ENCODE measurements at places on chromosomes 12 and 14. TPM values are rescaled to one million over a fixed set of nuclear protein-coding genes. Genes with fewer than 3 reads are reported as not detected.

DNA sequence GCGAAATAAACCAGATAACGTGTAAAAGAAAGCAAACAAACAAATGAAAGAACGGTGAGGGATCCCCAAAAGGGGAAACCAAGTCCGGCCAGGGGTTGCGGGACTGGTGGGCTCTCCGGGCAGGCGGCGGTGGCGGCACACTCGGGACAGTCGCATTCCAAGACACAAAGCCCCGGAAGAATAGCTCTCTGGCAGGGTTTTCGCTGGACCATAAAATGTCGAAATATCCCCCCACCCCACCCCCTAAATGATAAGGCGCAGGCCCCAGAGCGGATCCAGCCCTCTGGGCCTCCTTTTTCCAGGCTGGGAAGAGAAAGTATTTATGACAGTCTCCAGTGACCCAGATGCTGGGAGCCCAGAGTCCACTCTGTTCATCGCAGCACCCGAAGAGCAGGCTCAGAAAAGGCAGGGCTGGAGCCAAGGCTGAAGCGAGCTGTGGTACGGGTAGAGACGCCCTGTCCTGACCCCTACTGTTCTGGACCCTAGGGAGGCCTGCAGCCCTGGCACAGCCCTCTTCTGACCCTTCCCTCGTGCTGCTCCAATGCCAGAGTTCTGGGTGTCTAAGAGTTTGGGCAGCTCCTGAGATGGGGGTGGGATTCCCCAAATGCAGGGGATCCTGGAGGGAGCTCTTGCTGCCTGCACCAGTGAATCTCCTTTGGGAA, 2.1 kb upstream of the HOXC8 start:
- no peaks in the 10 kb centered on the region for H3K36me3 ChIP-seq
- H3K4me3 ChIP-seq, result no peak overlapping the region
- H3K27me3 ChIP-seq, result peaks cover 96% of the 10 kb centered on the region
- no peaks in the 10 kb centered on the region for H3K4me1 ChIP-seq

- peaks cover 2% of the 10 kb centered on the region for H3K36me3 ChIP-seq
- no peaks in the 10 kb centered on the region for H3K4me1 ChIP-seq
- no peak overlapping the region for H3K27ac ChIP-seq
- no peak overlapping the region for H3K4me3 ChIP-seq
- H3K27me3 ChIP-seq, result no peaks in the 10 kb centered on the region
These were observed 177.7 kb upstream of the FRMD6 start for GRCh38 chr14:51473808-51474565.

- peak; percentile 38 for DNase-seq
- no peaks in the 10 kb centered on the region for H3K4me1 ChIP-seq
- H3K4me3 ChIP-seq, result no peak overlapping the region
- H3K27ac ChIP-seq, result no peak overlapping the region
- no peaks in the 10 kb centered on the region for H3K36me3 ChIP-seq
These were observed 21.3 kb upstream of the TSPAN9 start for GRCh38 chr12:3055704-3056467.

- H3K27ac ChIP-seq, result no peak overlapping the region
- DNase-seq, result no peak
- no peaks in the 10 kb centered on the region for H3K27me3 ChIP-seq
- no peaks in the 10 kb centered on the region for H3K36me3 ChIP-seq
- no peak overlapping the region for H3K4me3 ChIP-seq
- peaks cover 2% of the 10 kb centered on the region for H3K4me1 ChIP-seq
These were observed 6.8 kb upstream of the RASAL1 start for GRCh38 chr12:113142173-113142885.

Gene DBX2
- not detected for total RNA-seq

Gene KLRF1
- total RNA-seq, result not detected

Gene STAC3
- total RNA-seq, result 2.0 TPM
